Activated CD8-positive, alpha-beta memory T cell treated with anti-CD3 and anti-CD28 coated beads, Interleukin-2, amount 50 U/mL, for 4 hours (primary cell): ENCODE measurements at places on chromosomes 6 and 20.

DNA sequence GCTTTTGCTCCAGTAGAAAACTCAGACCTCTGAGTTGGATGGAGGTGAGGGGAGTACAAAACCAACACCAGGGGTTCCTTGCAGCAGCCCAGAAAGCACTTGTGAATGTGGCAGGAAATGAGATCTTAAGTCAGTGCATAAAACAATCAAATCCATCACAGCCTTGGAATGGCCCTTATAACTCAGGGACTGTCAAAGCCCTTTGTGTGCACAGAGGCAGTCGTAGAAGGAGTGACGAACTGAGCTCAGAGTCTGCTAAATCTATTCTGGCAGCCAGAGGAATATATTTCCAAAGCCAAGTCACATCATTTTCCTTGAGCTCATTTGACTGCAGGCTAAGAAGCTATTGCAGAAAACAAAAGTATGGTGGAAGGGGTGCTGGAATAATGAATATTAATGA lies 676.6 kb downstream of the DHX35 start:
- DNase-seq: no peak

DNA sequence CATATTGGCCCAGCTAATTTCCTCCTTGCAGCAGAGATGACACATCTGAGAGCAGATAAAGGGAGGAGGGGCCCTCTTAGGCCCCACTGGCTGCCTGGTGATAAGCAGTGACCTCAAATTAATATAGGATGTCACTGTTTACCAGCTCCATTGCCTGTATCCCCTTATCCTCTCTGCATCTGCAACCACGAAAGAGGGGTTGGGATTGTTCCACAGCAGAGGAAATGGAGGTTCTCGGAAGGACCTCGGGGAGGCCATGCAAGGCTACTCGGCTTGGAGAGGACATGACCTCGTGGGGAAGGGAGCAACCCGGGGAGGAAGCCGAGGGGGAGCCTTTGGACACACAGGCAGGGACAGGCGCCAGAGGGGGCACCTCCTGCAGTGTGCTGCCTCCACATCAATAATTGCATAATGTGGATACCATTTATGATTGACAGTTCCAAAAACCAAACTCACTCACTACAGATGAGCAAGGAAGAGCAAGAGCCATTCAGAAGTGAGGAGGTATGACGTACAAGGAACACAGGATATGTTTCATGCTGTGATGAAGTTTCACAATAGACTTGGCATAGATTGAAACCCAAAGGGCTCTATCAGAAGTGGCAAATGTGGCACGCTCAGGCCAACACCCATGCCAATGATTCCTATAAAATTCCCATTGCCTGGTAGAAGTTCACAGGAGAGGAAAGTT lies 177.2 kb upstream of the RNF24 start:
- DNase-seq: no peak

GRCh38 chr6:52494298-52495072 lies 74.3 kb downstream of the EFHC1 start:
- no peak for DNase-seq

DNA sequence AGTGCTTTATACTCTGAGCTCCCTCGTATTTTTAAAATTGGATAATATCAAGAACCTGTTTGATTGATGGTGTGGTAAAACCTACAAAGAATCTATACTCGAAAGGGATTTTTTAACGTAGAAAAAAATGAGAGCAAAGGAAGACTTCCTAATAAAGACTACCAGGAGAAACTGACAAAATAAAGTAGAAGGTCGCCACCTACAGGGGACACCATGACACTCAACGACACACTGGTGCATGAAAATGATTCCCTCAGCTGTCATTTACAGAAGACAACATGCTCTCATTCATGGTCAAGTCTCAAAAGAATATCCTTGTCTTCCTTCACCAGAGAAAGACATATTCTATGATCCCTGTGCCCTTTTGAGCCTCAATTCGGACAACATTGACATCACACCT lies 10.1 kb upstream of the NHSL1 start:
- DNase-seq: peak; percentile 22

- no peak for DNase-seq
Observed at GRCh38 chr6:80143419-80143937, 37.0 kb downstream of the BCKDHB start.

DNA sequence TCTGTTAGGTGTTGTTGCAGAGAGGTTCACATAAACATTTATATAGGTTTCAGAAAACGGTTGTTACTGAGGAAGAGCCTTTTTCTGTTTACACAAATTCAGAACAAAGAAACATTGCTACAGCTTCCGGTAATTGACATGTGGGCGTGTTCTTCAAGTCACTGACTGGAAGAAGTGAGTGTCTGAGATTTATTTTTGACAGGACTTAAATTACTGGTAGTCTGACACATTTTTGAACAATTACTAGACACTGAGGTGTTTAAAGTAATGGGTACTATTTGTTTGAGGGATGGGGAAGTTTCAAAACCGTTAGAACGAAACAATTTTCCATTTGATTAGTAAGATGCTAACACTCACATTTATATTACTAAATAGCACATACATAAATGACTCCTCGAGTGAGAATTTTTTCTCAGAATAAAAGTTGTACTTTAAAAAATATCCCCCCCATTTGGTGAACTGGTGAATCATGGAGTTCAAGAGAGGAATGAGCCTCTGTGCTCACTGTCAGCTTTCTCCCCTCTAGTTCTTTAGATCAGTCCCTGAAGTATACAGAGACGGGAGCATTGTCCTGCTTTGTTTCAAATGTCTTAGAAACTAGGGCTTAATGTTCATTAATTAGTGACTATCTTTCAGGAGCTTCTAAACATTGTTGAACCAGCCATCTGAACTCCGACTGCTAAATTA lies 98.7 kb downstream of the TSHZ2 start:
- no peak for DNase-seq

GRCh38 chr20:50296450-50297375 lies 106.1 kb downstream of the CEBPB start:
- DNase-seq: no peak

DNA sequence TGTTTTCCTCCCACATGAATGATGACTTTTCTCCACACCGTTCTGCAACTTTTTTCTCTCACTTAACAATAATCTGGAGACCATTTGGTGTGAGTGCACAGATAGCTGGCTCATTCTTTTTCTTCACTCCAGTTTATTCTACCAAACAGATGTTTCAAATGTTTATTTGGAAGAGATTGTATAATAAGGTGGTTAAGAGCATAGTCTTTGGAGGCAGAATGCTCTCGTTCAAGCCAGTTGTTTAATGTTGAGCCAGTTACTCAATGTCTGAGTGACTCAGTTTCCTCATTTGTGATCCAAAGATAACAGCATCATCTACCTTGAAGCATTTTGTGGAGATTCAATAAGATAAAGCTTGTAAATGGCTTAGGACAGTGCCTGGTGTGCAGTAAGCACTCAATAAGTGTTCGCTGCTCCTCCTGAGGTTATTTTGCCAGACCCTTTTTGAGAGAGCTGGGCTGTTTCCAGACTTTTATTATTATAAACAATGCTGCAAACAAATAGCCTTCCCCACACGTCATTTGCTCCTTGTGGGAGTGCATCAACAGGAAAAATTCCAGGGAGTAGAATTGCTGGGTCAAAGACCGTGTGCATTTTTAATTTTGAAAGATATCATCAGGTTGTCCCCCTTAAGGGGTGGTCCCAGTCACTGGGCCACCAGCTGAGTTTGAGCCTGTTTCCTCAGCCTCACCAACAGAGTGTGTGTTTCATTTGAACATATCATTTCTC lies 70.6 kb downstream of the VEGFA start:
- no peak for DNase-seq

- DNase-seq: peak; percentile 41
Observed at GRCh38 chr6:5135788-5136376, 50.7 kb downstream of the PPP1R3G start.

DNA sequence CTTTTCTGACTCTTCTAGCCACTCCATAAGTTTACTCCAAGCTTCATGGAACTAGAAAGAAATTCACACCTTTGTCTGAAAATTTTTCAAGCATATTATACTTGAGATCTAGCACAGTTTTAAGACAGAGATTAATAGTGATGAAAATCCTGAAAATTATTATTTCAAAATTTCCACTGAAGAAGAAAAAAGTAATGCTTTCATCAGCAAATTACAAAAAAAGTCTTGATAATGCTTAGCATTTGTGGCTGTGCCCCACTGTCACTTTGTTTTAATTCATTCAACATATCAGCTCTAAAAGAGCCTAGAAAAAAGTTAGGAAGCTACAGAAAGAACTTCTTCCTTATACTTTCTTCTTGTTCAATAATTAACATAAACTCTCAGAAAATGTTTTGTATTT lies 153.1 kb downstream of the DST start:
- no peak for DNase-seq

GRCh38 chr6:89042664-89043063 lies 37.9 kb upstream of the PNRC1 start:
- DNase-seq: no peak

GRCh38 chr6:121748376-121748775 lies 312.9 kb downstream of the GJA1 start:
- DNase-seq: no peak

- DNase-seq: no peak
Observed at GRCh38 chr6:70479236-70479635, 65.9 kb downstream of the FAM135A start.

DNA sequence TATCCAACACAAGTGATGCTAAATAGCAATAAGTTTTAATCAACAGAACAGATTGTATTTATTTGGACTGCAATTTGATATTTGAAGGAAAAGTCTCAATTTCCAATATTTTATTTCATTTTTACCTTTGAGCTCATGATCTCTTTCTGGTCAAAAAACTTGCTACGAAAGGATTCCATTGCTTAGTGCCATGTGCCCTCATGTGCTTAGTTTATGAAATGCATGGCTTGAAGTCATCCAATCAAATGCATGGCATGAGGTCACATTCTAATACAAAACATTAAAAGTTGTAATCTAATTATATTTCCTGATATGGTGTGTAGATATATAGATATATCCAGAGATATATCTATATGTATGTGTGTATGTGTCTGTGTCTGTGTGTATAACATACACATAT lies 321.2 kb upstream of the ADGRB3 start:
- DNase-seq: no peak

- DNase-seq: no peak
Observed at GRCh38 chr20:6012179-6012578, 41.7 kb downstream of the LRRN4 start.

- DNase-seq: no peak
Observed at GRCh38 chr6:94389218-94389617, 969.9 kb upstream of the EPHA7 start.

DNA sequence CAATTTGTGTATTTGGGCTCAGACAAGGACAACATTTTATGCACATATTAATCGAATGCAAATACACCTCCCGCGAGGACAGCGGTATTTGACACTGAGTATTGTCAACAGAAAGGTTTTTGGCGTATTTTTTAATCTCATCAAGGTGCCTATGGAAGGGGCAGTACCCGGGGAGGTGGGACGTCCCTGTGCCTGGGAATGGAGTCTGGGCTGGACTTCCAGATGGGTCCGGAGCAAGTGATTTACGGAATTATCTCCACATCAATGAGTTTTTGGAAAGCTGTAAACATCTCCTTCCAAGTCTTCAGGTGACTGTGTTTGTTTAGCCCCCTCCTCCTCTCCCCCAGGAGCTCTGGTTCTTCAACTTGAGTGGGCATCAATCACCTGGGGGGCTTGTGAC lies 39.8 kb downstream of the PRR18 start:
- DNase-seq: no peak

- DNase-seq: no peak
Observed at GRCh38 chr6:79117752-79118151, 39.7 kb upstream of the PHIP start.

- no peak for DNase-seq
Observed at GRCh38 chr6:137933696-137934095, 66.6 kb downstream of the TNFAIP3 start.

DNA sequence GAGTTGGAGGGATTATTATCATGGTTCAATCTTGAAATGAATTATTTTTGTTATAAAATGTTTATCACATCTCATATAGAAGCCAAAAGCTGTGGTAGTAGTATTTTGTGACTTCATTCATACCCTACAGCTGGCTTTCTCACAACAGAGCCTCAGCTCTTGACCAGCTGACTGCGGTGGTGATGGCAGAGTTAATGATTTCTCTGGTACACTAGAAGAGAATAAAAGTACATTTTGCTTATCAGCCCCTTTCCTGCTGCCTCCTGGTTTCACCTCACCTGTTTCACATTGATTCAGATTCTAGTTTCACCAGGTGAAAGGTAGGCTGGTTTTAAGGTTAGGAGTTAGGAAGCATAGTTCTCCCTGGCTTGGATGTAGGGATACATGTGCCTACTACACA lies 55.7 kb downstream of the AFG1L start:
- DNase-seq: no peak

DNA sequence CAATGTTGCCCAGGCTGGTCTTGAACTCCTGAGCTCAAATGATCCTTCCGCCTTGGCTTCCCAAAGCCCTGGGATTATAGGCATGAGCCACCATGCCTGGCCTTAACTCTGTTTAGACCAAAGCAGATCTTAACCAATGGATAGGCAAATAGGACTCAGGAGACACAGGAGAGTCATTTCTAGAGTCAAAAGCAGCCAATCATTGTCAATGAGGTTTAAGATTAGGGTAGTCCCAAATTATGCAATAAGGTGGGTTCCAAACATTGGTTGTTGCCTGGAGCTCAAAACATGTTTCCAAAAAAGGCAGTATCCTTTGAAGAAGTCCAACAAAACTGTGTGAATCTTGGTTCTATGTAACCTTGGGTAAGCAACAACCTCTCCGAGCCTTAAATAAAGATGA lies 95.7 kb upstream of the JARID2 start:
- no peak for DNase-seq

DNA sequence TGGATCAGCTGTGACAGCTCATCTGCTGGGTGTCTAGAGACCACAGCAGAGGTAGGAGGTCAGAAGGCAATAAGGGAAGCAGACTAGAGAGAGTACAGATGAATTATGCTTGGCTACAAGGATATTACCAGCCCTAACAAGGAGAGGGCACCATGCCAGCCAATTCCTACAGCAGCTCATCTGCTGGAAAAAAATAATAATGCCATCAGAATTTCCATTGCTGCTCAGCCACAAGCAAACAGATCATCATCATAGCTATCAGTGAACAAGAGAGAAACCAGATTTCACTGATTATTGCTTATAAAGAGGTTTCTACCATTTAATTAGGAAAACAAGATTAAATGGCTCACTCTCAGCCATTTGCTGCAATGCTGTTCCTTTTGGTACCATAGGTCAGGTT lies 66.5 kb downstream of the PSMG4 start:
- no peak for DNase-seq

DNA sequence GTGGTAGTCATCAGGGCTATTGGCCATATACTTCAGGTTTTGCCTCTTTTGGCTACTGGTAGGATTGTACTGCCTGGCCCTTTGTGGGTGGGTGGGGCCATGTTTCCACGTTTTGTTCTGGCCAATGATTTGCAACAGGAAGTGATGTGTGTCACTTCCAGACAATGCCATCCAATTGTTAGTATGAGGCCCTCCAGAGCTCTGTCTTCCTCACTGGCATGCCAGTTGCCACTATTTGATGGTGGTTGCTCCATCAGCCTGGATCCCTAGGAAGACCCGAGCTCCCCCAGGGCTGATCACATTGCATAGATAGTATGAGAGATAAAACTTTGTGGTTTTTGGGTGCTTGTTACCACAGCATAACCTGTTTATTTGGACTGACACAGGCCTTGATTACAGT lies 7.7 kb upstream of the LRRN4 start:
- DNase-seq: no peak

- DNase-seq: no peak
Observed at GRCh38 chr6:144379356-144379755, 94.2 kb downstream of the UTRN start.

- DNase-seq: no peak
Observed at GRCh38 chr20:49578436-49578835, 10.5 kb upstream of the PTGIS start.

GRCh38 chr20:34047917-34048316 lies 54.2 kb downstream of the RALY start:
- DNase-seq: no peak
